Stimulated activated CD8-positive, alpha-beta memory T cell treated with anti-CD3 and anti-CD28 coated beads, Interleukin-7, amount 100 ng/mL, for 24 hours (primary cell): ENCODE measurements at places on chromosomes 6 and 20.

- no peak for DNase-seq
Observed at GRCh38 chr6:83853178-83854000, at the start of gene RIPPLY2. RIPPLY2 (plus strand) TSS chr6:83853360; CDS start chr6:83853417, 57 bp downstream.

DNA sequence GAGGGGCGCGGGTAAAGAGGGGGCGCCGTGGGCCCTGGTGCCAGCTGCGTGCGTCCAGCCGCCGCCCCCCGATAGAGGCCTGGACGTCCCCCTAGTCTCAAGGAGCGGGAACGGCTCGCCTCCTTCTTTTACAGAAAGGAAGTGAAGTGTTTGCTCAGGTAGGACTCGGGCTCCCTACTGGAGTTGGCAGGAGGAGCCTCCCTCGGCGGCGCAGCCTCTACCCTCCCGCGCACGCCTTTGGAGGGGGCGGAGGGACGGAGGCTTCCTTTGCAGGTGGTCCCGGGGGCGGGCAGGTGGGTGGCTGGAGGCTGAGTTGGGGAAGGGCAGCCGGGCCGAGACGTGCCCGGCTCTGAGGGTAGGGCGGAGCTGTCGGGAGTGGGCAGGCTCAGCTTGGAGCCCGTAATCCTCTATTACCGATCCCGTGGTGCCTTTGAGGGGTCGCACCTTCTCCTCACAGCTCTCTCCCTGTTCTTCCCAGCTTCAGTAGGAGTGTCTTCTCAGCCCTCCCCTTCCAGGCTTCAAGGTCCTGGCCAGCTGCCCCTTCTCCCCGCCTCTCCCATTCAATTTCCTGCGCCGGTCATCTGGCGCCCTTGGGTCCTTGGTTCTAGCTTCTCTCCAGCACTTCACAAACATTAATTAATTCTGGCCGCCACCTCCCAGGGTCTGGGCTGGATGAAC, 728 bp downstream of the ITPR3 start:
- DNase-seq: no peak

DNA sequence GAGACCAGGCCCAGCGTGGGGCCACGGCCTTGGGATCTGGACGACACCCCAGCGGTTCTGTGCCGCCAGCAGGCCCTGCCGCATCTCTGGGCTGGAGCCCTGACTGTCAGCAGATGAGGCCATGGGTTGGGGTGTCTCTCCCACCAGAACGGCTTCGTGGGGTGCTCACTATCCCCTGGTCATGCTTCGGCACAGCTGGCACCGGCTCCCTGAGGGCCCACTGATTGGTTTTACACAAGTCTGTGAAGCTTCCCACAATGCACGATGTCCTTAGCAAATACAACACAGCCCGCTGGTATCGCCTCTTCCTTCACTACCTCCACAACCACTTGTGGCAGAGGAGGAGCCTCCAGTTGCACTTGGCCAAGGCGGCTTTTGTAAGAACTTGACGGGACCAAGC, 94.3 kb downstream of the THBS2 start:
- DNase-seq: no peak

DNA sequence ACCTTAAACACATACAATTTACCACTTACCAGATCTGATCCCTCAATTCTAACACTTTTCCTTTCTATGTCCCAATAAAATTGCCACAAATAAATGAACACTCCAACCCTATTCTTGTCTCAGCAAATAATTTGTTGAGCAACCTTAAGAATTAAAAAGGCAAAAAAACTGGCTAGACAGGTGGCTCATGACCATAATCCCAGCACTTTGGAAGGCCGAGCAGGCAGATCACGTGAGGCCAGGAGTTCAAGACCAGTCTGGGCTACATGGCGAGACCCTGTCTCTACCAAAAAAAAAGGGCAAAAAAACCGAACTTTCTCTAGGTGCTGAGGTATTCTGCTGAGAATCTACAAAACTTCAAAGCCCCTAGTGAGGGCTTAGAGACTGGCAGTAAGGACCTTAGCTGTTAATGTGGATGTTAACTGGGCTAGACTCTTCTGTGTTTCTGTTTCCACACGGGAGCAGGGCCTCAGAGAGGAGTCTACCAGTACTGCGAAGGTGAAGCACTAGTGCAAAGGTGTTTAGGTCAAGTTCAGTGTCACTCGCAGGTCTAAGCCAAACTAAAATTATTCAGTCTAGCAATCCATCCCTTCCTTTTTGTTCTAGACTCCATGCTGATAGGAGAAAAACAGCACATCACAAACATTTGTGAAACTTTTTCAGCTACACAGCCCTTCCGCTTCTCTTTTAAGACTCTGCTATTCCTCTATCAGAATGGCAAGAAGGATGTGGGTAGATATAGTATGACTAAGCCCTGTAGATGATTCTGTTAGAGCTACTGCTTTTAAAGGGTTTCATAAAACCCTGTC, 2.6 kb downstream of the FASTKD5 start:
- DNase-seq: no peak

GRCh38 chr6:108323710-108324466, 29.0 kb downstream of the AFG1L start:
- no peak for DNase-seq

- DNase-seq: no peak
Observed at GRCh38 chr20:58421497-58421850, 32.4 kb downstream of the VAPB start.

- DNase-seq: no peak
Observed at GRCh38 chr20:48523191-48523995, 304.4 kb downstream of the PREX1 start.

GRCh38 chr20:31617432-31618104, 12.5 kb downstream of the ID1 start:
- DNase-seq: no peak

GRCh38 chr20:528923-529604, 14.5 kb downstream of the CSNK2A1 start:
- no peak for DNase-seq

- DNase-seq: no peak
Observed at GRCh38 chr20:46037036-46037435, 8.0 kb downstream of the SLC12A5 start.

- DNase-seq: no peak
Observed at GRCh38 chr6:130409418-130410100, 43.7 kb downstream of the TMEM200A start.

DNA sequence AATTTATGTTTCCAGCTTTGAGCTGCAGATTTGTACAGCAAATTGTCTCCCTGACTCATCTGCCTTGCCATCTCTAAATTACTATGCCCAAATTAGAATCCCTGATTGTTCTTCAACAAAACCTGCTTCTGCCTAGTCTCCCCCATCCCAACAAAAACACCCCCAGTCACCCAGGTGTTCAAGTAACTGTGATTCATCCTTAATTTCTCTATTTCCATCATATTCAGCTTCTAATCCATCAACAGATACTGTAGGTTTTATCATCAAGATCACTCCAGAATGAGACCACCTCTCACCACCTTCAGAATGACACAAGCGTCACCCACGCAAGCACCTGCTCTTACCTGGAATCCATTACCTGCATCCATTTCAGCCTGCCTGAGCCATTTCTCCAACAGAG, 498.5 kb downstream of the PRKN start:
- DNase-seq: no peak

DNA sequence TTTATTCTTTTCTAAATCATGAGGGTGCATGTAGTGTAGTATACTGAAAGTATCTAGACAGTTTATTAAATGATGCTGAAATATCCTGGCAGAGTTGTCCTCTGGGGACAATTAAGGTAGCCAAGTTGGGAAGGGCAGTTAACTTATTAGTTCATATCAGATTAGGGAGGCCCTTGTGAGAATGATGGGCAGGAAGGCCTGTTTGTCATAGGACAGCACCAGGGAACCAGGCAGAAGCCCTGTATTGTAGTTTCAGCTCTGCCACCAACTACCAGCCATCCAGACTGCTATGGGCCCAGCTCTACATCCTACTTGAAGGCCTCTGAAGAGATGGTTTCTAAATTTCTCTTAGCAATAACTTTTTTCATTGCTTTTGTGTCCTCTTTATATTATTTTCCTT, 4.0 kb downstream of the MYLIP start:
- DNase-seq: no peak

GRCh38 chr20:31674895-31675827, 37.4 kb downstream of the COX4I2 start:
- no peak for DNase-seq

DNA sequence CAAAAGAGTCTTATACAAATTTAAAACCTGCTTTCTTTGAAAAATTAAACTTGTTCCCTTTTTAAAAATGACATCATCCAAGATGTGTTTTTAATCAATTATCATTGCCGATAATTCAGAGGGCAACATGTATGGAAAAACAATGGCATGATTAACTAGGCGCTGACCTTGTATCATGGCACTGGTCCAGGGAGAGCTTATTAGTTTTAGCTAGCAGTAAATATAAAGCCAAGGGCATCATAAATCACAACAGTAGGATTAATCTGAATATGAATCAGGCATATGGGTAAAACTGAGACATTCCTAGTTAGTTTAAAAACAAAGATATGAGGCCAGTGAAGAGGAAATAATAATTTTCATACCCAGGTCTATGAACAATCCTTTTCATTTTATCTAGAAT, 374.0 kb downstream of the HDGFL1 start:
- no peak for DNase-seq

DNA sequence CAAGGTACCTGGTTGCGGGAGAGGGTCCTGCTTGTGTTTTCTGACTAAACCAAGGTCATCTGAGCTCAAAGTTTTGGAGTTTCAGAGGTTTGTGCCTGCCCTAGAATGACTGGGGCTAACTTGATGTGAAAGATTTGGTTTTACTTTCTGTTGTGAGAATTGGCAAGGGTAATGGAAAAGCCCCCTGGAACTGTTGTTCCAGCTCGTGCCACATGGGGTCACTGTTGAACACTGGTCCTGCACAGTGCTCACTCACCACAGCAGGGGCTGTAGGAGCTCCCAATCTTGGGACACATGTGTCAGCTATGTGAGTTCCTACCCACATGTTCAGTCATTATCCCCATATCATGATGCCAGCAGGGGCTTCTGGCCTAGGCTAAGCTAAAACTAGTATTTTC, 6.5 kb downstream of the TGM6 start:
- peak; percentile 34 for DNase-seq

- DNase-seq: no peak
Observed at GRCh38 chr20:21228511-21228910, 74.6 kb upstream of the XRN2 start.

DNA sequence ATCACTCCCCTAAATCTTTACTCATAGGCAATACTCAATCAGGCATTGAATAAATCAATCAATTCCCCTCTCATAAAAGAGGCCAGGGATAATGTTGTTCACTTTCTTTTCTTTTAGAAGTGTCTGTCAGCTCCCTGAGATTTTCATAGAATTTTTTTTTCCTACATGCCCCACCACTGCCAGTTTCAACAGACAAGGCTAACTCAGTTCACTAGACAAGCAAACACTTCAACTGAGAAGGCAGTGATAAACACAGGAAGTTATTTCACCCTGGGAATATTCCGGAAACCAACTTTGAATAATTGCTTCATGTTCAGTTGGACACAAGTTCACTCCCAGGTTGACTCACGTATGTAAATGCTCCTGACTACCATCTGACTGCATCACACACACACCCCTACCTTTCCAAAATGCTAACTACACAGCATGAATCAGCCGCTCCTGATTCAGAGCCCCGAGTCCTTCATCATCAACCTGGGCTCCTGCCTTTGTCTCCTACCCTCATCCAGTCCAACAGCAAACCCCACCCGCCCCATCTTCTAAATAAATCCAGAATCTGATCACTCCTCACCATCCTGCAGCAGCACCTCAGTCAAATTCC, 143.9 kb downstream of the BCAS1 start:
- no peak for DNase-seq

DNA sequence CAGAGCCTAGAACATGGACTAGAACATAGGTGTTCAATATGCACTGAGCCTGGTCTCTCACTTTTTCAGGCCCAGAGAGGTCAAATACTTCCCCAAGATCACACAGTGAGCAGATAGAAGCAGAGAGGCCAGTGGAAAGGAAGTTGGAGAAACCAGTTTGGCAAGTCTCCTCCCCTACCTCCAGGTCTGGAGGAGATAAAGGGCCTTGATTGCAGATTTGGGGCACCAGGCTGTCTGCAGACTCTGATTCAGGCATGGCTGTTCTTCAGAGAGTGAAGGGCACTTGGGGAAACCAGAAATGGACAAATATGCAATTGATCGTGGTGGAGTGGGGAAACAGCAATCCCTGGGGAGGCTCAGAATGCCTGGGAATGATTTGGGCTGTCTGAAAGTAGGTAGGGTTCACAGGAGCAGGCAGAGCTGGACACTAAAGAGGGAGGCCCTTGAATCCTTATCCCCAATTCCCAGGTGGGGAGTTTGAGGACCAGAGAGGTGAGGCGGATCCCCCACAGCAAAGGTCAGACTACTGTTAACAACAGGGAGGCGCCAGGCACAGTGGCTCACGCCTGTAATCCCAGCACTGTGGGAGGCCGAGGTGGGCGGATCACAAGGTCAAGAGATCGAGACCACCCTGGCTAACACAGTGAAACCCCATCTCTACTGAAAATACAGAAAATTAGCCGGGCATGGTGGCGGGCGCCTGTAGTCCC, 2.3 kb downstream of the PEDS1 start:
- no peak for DNase-seq

GRCh38 chr6:47405273-47405672, 72.3 kb upstream of the CD2AP start:
- DNase-seq: no peak

- no peak for DNase-seq
Observed at GRCh38 chr6:126535138-126535537, 195.2 kb downstream of the CENPW start.

DNA sequence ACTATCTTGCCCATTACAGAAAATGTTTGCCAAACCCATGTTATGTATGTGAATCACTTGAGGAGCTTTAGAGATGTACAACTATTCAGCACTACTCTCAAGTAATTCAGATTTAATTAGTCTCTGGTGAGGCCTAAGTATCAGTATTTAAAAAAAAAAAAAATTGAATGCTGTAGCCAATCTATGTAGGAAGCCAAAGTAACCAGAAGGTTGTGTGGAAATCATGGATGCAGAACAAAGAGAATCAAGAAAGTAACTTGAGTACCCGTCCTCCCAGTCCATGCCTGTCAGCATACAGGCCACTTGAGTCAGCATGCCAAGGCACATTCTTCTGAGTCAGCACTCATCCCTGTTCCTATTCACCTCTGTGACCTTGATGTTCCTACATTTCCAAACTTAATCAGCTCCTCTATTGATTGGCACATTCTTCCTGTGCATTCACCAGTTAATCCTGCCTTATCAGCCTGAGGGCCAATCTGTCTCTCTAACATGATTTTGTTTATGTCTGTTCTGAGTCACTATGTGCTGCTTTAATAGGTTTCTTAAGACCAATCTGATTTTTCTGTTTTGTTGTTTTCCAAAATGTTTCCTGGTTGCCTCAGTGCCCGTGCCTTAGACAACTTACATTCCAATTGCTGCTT, 165.6 kb downstream of the KCNQ5 start:
- DNase-seq: no peak

DNA sequence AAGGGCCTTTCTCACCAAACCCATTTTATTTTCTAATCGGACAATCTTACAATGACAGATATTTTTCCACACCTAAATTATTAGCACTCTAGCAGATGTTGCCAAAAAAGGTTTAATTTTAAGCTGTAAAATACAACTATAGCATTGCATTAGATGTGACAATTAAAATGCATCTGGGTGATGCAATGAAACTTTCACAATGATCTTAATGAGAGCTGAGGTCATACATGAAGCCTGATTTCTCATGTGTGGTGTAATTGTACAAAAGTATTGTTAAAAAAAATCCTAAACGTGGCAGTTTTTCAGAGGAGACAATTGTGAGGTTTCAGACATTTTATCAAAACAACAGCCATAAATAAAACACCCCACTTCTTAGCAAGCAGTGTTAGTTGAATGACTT, 606.0 kb downstream of the HDGFL1 start:
- no peak for DNase-seq

- DNase-seq: no peak
Observed at GRCh38 chr6:45714741-45715507, 300.7 kb downstream of the CLIC5 start.

- DNase-seq: no peak
Observed at GRCh38 chr6:17012421-17013225, 89.2 kb upstream of the STMND1 start.

GRCh38 chr20:5863040-5863833, 87.1 kb downstream of the TRMT6 start:
- no peak for DNase-seq
